ENCODE measurements at places on chromosomes 1 and 21. TPM values are rescaled to one million over a fixed set of nuclear protein-coding genes. Genes with fewer than 3 reads are reported as not detected.

DNA sequence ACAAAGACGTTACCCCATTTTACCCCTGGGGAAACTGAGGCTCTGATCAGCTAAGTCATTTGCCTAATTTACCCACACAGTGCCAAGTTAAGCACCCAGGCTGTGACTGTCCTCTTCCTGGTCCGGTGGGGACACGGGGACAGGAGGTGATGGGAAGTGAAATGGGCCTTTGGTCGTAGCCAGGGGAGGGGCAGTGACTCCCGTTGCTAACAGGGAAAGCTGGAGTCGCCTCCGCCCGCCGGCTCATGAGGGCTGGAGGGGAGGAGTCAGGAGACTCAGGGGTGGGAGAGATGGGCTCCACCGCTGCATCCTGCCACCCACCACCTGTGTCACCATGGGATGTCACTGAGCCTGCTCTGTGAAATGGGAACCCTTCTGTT is 139.3 kb downstream of the PGBD5 start:
- no peak for DNase-seq

- DNase-seq = no peak
Observed at GRCh38 chr21:38486221-38486620, 12.1 kb downstream of the ERG start.

DNA sequence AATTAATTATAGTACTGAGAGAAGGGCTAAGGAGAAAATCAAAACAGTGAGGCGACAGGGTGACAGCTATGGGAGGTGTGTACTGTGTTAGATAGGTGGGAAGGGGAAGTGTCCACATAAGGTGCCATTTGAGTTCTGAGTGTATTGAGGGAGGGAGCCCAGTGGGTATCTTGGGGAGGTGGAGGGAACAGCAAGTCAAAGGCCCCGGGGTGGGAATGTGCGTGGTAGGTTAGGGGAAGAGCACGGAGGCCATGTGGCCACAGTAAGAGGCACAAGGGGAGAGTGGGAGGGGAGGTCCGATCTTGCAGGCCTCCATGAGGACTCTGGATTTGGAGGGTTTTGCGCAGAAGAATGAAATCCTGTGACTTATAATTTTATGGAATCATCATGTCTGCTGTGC is 3.0 kb upstream of the XKR8 start:
- no peak for DNase-seq

GRCh38 chr1:62481681-62482080 is 44.8 kb downstream of the USP1 start:
- DNase-seq = no peak

DNA sequence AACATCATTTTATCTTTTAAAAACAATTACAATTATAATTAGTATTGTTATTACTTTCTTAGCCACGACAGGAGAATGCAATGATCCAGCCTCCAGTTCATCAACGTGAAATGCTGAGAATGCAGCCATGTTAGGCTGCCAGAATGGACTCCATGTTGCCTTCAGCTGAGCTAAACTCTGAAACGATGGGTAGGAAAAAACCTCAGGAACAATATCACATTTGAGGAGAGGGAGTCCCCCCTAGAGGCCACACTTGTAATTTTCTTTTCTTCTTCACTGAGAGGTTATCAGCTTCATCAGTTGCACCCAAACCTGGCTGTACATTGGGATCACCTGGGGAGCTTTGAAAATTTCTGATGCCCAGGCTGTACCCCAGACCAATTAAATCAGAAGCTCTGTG is 34.6 kb upstream of the DNAH14 start:
- DNase-seq = no peak

- peak; percentile 73 for DNase-seq
Observed at GRCh38 chr1:32753532-32754316, 51.2 kb upstream of the SYNC start.

DNA sequence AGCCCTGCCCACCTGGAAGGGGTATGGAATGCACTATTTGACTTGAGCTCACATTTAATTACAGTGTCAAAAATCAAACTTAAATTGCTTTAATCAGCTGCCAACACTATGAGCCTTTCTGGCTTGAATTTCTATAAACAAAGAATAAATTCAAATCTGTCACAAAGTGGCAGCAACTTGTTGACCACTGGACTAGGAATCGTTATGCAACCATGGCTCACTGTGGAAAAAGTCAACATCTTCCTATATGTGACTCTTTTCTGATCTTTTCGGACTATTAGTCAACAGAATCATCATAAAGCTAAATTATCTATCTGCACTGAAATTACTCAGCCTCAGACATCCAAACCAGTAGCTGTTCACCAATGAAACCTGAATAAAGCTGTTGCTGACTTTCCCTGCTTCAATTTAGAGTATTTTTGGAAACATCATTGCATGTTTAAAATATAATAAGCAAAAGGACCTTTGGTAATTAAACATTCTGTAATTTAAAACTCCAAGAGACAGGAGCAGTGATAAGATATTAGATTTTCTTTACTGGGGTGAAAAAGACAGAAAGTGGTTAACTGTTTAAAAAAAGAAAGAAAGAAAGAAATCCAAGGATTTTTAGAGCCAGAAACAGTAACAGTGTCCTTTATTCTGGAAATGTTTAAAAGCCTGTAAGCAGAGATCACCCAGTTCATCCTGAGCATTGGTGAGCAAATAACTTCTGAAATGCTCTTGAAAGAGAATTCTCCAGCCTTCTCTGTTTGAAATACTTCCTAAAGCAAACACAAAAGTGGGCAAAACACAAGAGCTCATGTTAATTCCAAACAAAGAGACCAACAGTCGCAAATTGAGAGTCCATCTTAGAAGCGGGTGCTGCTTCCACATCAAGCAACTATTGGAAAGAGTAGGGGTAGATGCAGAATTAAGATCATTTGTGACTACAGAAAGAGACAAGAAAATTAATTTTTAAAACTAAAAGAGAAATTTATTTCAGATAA is 26.2 kb upstream of the ERG start:
- DNase-seq = no peak

DNA sequence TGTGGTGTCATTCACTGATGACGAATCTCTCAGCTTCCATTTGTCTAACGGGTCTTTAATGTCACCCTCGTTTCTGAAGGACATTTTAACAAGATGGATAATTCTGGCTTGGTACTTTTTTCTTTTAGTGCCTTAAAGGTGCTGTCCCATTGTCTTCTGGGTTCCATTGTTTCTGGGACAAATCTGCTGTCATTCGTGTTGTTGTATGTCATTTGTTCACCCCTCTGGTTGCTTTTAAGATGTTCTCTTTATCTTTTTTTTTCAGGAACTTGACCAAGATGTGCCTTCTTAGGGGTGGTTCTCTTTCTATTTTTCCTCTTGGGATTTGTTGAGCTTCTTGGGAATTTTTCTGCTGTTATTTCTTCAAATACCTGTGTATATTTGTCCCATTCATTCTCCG is 14.0 kb upstream of the MMEL1 start:
- DNase-seq = no peak

- DNase-seq = no peak
Observed at GRCh38 chr1:16387201-16388188, 20.5 kb downstream of the SZRD1 start.

- DNase-seq = no peak
Observed at GRCh38 chr1:47821760-47822159, 175.4 kb downstream of the TRABD2B start.

DNA sequence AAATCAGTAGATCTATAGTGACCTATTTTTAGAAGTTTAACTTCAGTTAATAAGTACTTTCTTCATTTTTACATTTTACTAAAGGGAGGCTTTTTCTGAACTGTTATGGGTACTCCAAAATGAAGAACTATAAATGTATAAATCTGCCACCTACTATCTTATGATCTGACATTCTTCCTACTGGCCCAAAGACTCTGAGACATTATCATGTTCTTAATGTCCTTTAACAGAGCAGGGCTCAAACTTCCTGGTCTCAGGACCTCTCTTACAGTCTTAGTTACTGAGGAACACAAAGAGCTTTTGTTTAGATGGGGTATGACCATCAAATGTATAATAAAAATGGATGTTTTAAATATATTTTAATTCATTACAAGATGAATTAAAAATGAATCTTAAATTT is 8.9 kb downstream of the TRIM33 start:
- no peak for DNase-seq

GRCh38 chr1:167651161-167651693 is 21.2 kb downstream of the RCSD1 start:
- DNase-seq = no peak

GRCh38 chr1:248111157-248111556 is 16.2 kb downstream of the OR2L13 start:
- DNase-seq = no peak

- no peak for DNase-seq
Observed at GRCh38 chr1:17531682-17532487, 7.6 kb upstream of the ARHGEF10L start.

DNA sequence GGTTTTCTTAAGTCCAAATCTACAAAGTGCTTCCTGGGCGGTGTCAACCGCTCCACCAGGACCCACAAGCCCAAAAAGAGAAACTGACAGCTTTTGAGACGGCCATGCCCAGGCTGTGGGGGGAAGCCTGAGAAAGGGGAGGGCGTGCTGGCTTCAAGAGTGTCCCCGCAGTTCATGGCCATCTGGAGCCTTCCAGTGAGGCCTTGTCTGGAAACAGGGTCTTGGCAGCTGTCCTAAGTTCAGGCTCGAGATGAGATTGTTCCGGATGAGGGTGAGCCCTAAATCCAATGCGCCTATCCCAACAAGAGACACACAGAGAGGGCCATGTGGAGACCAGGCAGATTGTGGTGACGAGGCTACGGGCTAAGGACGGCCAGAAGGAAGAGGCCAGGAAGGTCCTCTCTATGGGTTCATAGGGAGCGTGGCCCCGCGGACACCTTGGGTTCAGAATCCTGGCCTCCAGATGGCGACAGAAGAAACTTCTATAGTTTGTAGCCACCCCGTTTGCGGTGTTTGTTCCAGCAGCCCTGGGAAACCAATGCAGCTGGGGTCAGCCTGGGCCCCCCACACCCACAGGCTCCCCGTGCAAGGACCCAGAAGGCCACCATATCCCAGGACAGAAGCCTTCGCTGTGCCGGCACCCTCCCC is 70.2 kb downstream of the ARHGEF16 start:
- no peak for DNase-seq

- no peak for DNase-seq
Observed at GRCh38 chr1:199009447-199009846, 370.6 kb downstream of the PTPRC start.

GRCh38 chr1:77347646-77348045 is 65.8 kb downstream of the AK5 start:
- DNase-seq = peak; percentile 16

MPZ gene
- total RNA-seq = 7.1 TPM

ATP1A4 gene
- not detected for total RNA-seq

CCT8 gene
- 420 TPM for total RNA-seq

TENT5C gene
- 14.2 TPM for total RNA-seq

RWDD3 gene
- 12.7 TPM for total RNA-seq

OVAAL gene
- total RNA-seq = not detected

COL11A1 gene
- not detected for total RNA-seq

DCDC2B gene
- total RNA-seq = not detected

CELA2A gene
- total RNA-seq = not detected

KCNJ10 gene
- not detected for total RNA-seq

CLCA2 gene
- total RNA-seq = not detected

S100A2 gene
- 1.0 TPM for total RNA-seq

CENPF gene
- total RNA-seq = 74.2 TPM

NCAM2 gene
- total RNA-seq = not detected

RIMS3 gene
- 6.9 TPM for total RNA-seq

AADACL4 gene
- total RNA-seq = not detected

BRDT gene
- total RNA-seq = 0.10 TPM

All from activated naive CD4-positive, alpha-beta T cell treated with anti-CD3 and anti-CD28 coated beads, Interleukin-2, amount 50 U/mL, for 72 hours (primary cell).